ENCODE measurements at places on chromosomes 1 and 21.

DNA sequence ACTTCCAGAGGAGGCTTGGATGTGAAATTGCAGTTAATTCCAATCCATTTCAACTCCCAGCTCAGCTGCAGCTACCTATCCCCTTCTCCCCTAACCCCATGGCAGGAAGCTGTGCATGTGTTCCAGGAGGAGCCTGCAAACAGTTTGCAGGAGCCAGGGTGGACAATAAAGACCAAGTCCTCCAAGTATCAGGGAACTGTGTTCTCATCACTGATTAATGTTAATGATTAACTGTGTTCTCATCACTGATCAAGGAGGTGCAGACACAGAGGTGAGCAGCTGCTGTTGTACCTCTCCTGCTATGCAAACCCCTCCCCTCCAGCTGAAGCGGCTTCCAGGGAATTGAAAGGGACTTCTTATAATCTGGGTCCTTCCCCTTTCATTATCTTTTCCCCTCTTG, 19.2 kb downstream of the CLDN19 start:
- no peak for DNase-seq

GRCh38 chr21:28444111-28444510, 548.6 kb downstream of the LTN1 start:
- no peak for DNase-seq

- DNase-seq = no peak
Measured at GRCh38 chr1:48701445-48701844, 75.2 kb downstream of the BEND5 start.

GRCh38 chr21:35099310-35099709, 50.2 kb upstream of the RUNX1 start:
- no peak for DNase-seq

DNA sequence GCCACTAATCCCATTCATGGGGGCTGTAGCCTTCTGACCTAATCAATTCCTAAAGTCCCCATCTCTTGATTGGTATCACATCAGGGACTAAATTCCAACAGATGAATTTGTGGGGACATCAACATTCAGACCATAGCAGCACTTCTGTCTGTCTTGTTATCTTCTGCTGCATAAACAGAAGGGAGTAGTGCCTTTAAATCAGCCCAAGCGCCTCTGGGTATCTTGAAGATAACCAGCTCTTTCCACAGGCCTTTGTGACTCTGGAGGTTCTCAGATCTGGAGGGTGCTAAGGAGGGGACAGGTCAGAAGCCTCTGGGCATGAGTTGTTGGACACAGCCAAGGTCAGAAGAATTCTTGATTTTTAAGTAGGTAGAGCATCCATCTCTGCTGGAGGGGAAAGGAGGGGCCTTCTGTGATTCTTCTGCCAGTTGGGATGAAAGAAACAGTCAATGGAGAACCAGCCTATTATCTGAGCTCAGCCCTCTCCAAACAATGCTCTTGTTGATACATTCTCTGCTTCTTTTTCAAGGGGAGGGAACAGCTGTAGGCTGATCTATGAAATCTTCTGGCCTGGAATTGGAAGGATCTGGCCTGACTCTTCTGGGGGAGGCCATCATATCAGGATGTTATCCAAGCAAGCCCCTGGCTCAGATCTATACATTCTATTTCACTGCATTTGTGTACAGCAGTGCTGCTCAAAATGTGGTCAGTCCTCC, 31.3 kb upstream of the LRIG2 start:
- no peak for DNase-seq

- DNase-seq = no peak
Measured at GRCh38 chr1:56953386-56953785, 12.4 kb downstream of the C8B start.

DNA sequence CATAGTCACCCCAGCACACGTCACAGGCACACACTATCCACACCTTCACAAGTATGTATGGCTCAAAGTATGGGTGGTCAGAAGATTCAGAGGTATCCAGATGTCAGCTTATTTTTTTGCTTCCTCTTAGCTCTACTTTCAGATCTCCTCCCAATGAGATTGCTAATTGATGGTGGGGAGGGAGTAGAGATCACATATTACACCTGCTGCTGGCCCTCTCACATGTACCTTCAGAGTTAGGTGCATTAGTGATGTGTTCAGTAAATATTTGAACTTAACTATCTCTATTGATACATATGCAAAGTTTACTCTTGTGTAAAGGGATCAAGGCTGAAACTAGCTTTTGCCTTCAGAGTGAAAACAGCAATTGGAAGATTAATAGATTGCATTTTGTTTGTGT, 262.6 kb downstream of the PCP4 start:
- no peak for DNase-seq
